NCI-H526 treated with DMSO at 0.1 percent for 48 hours (cell line): ENCODE measurements at places on chromosomes 5 and 9.

GRCh38 chr5:145493435-145493834, 341.7 kb downstream of the PRELID2 start:
- DNase-seq, result no peak

- no peak for DNase-seq
These were observed 26.6 kb downstream of the PALM2AKAP2 start for GRCh38 chr9:109806506-109807115.

DNA sequence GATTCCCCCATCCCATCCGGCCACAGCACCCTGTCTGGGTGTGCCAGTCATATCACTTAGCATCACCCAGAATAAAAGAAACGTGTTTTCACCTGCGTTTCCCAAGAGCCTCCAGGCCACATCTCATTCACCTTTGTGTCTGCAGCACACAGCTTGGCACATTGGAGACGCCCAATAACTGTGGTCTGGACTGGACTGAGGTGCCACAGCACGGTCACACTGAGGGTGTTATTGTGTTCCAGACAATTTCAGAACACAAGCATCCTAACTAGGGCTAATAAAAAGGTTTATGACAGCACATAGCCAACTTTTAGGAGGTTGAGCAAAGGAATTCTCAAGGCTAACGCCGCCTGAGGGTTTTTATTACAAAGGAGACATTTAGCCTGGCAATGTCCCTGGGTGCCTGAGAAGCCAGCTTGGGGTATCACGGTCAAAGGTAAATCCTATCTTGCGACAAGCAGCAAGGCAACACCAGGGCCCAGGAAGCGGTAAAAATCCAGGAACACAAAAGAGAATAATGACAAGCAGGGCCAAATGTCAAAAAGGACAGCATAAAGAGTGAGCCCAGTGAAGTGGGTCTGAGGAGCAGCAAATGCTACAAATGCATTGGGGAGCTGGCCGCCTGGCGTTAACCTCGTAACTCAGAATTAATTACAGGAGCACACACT, 3.4 kb downstream of the EPB41L4B start:
- no peak for DNase-seq

DNA sequence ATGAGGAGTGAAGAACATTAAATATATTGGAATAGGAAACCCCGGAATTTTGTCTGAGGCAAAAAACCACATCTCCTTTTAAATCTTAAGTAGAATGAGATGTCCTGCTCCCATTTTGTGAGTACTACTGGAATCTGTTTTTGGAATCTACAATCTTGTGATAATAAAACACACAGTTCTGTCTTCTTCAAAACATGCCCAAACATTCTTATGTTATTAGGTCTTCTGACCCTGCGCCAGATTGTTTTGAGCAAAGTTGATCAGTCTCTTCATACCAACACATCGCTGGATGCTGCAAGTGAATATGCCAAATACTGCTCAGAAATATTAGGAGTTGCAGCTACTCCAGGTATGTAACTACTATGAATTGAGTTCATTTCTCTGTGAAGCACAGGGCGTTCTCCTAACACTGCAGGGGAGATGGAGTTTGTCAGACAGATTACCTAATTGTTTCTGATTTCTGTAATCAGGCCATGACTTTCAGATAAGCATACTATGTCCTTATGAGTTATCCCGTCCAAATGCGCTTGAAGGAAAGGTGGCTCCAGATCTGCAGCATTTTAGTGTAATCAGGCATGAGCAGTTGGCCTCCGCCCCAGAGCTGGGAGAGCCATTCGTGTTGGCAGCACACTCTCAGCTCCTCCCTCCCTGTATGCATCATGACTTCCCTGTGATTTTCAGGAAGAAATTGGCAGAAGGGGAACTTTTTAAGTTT, 88.0 kb downstream of the NLN start:
- no peak for DNase-seq

GRCh38 chr5:14156650-14157492, 13.7 kb downstream of the TRIO start:
- peak; percentile 91 for DNase-seq

DNA sequence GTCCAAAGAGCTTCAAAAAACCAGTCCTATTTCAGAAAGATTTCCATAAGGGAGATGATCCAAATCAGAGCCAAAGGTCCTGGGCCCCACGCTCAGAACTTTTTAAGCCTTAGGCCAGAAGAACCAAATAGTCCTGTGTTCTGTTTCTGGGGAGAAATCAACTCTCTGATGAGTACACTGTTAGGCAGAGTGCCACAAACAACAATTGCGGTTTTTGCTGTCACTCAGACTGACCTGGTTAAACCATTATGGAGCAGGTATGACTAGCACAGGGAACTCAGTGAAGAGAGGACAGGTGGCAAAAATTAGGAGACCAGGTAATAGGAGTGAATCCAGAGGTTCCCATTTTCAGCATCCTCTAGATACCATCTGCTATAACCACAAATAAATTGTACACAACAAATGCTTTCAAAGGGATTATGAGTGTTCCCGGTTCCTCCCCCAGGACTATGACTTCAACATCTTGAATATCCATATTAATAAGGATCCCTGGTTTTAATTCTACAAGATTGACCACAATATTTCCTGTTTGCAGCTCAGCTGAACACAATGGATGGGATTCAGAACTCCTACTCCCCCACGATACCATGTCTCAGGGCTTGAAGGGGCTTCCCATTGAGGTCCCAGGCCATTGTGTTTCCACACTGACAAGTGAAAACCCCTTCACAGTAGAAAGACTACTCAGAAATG, 52.1 kb upstream of the FREM1 start:
- no peak for DNase-seq

GRCh38 chr5:83011985-83012384, 65.2 kb downstream of the TMEM167A start:
- no peak for DNase-seq

DNA sequence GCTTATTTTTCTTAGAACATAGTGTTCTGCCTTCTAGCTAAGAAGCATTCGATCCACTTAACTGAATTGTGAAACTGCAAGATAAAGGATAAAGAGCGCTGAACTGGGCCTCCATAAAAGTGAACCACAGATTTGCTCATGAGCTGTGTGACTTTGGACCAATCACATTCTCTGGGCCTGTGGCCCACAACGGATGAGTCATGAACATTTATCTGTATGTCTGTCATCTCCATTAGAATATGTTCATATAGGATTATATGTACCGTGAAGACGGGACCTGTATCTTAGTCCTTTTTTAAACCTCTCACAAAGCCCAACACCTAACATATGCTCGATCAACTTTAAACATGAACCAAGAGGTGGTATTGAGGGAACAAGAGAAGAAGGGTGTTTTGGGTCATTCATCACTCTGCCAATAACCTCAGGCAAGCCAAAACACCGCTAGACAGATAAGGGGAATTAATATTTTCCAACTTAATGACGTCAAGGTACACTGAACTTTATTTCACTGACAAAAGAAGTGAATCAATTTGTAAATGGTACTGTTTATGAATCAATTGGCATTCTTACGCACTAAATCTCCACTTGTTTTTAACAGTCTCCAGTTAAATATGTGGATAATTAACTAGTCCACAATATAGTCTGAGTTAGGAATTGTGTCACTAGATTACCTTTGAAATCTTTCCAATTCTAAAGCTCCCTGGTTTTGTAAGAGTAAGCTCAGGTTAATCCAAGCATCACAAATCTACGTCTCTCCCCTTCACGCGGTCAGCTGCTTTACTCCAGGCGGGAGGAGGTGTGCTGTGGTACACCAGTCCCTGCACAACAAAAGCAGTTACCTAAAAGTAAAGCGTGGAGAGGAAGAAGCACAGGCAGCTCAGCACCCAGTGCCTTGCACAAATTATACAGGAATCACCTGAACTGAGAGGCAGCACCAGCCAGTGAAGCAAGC, 1.6 kb downstream of the TMEM245 start:
- no peak for DNase-seq

- DNase-seq, result no peak
These were observed 5.0 kb downstream of the CPEB4 start for GRCh38 chr5:173893192-173893561.

DNA sequence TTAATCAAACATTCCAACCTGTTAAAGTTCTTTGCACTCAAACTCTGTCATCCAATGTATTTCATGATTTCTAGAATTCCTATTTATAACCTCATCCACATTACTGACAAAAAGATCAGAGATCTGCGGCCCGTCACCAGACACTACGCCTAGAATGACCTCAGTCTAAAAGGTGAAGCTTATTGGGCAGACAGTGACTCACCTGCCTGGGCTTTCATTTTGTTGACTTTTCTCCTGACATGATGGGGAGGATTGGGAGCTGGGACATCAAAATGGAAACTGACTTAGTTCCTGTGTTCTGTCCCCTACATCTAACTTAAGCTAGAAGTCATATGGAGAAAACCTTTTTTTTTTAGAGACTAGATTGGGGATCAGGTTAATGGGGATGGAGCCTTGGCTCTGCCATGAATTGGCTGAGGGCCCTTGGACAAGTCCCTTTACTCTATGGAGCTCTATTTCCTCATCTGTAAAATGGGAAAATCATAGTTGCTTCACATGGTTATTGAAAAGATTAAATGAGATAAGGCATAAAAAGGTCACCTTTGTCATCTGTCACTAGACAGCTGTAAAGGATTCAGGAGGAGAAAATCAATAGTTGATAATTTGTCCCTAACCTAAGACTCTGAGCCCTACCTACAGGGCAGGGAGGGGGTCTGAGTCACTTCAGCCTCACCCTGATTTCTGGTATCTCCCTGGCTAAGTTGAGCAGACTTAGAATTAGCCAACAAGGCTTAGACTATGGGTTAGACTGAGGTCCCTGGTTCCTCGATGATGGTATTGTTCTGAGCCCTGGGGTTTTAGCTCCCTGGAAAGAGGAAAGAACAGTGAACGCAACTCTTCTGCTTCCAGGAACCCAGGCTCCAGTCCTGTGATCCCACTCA, 224.8 kb upstream of the TBC1D2 start:
- no peak for DNase-seq

GRCh38 chr9:77951369-77951768, 80.2 kb downstream of the GNAQ start:
- no peak for DNase-seq

DNA sequence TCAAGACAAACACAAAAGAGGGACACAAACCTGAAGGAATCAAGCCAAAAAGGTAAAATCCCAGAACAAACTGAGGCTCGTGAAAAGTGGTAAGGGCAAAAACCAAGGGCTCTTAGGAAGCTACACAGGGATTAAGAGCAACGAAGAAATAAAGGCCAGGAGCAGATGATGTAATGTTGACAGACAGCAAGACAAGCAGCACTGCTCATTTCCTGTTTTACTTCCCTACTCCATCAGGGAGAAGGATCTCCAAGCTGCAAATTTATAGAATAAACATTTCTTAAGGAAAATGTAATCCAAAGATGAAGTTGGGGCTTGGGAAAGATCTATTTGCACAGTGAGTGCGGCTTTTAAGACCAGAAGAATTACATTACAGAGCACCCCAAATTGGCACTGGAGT, 182.3 kb upstream of the MAP1B start:
- DNase-seq, result no peak

DNA sequence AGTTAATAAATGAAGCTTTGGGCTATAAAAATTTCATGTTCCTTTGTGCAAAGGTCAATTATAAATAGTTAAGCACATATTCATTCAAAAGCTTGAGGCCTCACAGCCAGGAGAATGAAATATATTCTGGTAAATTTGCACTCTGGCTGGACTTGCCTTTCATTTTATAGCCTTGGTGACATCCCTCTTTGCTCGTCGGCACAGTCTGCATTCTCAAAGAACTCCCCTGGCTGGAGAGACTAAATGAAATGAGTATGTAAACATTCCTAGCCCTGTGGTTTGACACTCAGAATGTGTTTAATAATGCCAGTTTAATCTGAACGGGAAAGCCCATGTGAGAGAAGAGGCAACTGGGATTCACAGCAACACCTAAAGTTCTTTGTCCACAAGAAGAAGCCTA, 285.6 kb downstream of the BRINP1 start:
- no peak for DNase-seq

- DNase-seq, result no peak
These were observed 21.7 kb downstream of the SLF1 start for GRCh38 chr5:94640176-94640575.

- DNase-seq, result no peak
These were observed 63.9 kb downstream of the SERINC5 start for GRCh38 chr5:80191991-80192398.

DNA sequence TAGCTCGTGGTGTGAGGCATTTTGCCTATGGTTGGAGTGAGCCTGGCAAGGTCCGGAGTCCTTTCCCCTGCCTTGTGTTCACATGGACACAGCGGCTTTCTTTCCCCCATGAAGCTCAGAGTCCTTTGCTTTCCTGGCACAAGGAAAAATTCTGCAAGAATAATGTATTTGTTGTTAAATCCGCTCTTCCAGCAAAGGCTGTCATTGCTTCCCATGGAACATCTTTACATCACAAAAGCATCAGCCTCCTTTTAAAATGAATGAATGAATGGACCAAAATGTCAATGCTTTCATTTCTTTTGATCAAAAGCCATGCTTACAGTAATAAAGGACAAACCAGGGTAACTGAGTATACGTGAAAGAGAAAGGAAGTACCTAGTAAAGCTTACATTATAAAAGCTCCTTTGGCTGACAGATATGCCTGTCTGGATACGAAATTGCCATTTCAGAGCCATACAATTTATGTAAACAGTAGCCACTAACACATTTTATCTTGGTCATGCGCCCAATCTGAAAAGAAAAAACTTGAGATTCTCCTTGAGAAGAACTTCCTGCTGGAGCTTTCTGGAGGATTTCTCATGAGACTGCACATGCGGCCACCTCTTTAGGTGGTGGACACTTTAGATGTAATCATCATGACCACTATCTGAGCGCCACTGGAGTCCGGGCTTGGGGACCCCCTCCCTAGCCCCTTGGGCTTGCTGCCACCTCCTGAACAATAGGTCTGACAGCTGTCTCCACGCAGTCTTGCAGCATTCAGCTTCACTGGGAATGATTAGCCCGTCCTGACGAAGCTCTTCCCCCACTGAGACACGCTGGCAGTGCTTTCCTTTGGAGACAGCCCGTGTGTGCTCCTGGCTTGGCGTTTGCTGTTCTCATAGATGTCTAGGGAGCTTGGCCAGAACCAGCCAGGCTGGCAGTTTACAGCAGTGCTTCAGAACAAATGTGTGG, 355.9 kb downstream of the ADAMTS6 start:
- DNase-seq, result no peak

GRCh38 chr5:180162304-180162661, 46.7 kb downstream of the RASGEF1C start:
- DNase-seq, result no peak

GRCh38 chr5:177370488-177371119, 12.9 kb downstream of the RGS14 start:
- peak; percentile 48 for DNase-seq

- DNase-seq, result no peak
These were observed 1.7 kb downstream of the EPB41L4B start for GRCh38 chr9:109319017-109319625.

- no peak for DNase-seq
These were observed 25.8 kb downstream of the C5 start for GRCh38 chr9:121024237-121024636.
